ENCODE measurements at places on chromosomes 6 and 20.

GRCh38 chr6:68468244-68468884 lies 166.7 kb upstream of the ADGRB3 start:
- no peak for DNase-seq

DNA sequence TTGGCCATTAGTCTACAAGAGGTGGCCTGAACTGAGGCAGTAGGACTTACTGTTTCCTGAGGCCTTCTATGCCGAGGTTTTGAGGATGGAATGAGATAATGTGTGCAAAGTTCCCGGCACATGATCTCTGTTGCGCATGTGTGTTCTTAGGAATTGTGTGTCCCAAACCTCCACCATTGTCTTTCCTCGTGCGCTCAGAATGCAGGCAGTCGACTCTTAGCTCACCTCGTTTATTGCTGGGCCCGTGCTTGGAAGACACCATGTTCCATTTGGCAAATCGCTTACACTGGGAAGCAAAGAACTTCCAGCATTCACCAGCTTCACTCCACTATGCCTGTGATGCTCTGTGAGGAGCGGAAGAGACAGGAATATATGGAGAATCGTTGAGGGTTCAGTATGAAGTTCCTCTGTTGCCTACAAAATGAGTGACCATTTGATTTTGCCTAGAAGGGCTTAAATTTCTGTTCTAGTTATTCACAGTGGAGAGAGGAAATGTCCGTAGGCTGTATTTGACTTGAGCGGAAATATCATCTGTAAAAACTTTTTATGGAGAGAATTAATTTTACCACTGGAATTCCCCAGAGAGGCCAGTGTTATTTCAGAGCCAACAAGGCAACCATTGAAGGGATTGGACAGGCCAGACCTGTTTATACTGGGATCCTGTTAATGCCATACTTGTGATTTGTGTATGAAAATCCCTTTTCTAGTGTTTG lies 75.7 kb upstream of the CLDN20 start:
- no peak for DNase-seq

- DNase-seq = no peak
Measured at GRCh38 chr6:169489563-169490245, 212.1 kb downstream of the WDR27 start.

DNA sequence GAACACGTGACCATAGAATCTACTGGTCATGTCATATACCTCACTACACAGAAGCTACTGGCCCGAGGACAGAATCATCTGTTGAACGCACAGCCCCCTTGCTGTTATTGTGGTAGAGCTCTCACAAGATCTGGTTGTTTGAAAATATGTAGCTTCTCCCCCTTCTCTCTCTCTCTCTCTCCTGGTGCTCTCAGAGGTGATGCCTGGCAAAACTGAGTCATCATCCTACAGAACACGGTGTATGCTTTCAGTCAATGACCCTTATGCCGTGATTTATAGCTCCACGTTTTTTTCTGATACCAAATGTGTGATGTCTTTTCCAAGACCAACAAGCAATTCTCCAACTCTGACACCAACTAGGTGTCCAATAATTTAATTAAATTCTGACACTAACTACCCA lies 13.0 kb upstream of the RBM24 start:
- no peak for DNase-seq

- no peak for DNase-seq
Measured at GRCh38 chr6:108655806-108656651, 95.3 kb downstream of the FOXO3 start.

DNA sequence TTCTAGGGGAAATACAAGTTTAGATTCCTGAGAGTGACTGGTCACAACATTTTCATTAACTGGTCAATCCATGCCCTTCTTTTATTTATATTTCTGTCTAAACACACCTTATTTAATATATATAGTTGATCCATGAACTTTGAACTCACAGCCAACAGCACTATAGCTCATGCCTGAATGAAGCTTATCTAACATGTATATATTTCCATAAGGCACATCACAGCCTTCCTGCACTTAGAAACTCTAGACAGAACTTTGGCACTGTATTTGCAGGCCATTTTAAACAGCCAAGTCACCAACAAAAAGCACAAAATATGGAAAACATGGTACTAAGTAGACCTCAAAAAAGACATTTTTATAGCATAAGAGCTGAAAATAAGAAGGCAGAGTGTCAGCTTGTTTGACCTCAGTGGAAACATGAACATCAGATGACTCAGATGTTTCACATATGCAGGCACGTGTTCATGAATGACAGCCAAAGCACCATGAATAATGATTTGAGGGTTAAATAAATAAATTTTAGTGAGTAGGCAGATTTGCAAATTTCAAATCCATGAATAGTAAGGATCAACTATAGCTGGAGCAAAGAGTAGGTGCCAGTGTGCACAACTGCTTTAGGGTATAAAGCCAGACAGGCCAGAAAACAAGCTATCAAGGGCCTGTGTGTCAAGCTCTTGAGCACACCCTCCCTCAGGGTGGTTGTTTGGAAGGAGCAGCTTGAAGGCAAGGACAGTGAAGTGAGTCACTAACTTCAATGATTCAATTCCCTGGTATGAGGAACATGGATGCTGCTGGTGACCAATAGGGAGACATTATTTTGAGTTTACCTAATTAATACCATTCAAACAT lies 88.9 kb upstream of the NT5E start:
- DNase-seq = no peak

GRCh38 chr6:35160642-35161041 lies 19.5 kb upstream of the TCP11 start:
- no peak for DNase-seq

GRCh38 chr6:9316831-9317230 lies 881.5 kb upstream of the SLC35B3 start:
- DNase-seq = no peak

All from T-cell (primary cell).